Caco-2 (cell line): ENCODE measurements at places on chromosomes 11 and 22.

GRCh38 chr11:65317025-65317786, 2.5 kb downstream of the CDC42EP2 start:
- DNase-seq: no peak

GRCh38 chr11:18756889-18757288, 30.9 kb upstream of the IGSF22 start:
- no peak for DNase-seq

GRCh38 chr11:75276686-75277085, 36.1 kb downstream of the TPBGL start:
- no peak for DNase-seq

DNA sequence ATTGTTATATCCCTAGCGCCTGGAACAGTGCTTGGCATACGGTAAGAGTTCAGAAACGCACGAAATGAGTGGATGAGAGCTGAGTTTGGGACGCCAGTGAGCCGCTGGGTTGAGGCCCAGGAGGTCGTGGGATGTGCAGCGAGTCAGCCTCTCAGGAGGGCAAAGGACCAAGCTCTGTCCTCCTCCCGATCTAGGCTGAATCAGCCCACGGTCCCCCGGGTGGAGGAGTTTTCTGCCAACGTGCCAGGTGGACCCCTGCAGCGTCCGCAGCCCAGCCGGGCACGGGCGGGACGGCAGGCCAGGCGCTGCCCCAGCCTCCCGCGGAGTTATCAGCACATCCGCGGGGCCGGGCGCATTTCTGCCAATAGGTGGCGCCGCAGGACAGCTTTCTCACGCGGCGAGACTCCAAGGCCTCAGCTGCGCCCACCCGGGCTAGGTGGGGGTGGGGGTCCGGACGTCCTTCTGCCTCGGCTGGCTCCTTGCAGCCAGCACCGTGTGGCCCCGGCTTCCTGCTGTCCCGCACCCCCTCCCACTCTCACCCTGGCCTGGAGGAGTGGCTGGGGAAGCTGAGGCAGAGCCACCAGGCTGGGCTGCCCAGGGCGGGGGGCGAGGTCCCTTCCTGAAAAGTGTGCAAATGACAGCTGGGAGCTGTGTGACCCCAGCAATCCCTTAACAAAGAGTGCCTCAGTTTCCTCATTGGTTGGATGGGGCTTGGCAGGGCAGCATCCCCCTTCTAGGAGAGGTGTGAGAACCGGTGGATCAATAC, 2.2 kb upstream of the RPS19BP1 start:
- peak; percentile 89 for DNase-seq

- peak; percentile 47 for DNase-seq
These were observed 18.4 kb upstream of the CABP7 start for GRCh38 chr22:29701155-29701999.

DNA sequence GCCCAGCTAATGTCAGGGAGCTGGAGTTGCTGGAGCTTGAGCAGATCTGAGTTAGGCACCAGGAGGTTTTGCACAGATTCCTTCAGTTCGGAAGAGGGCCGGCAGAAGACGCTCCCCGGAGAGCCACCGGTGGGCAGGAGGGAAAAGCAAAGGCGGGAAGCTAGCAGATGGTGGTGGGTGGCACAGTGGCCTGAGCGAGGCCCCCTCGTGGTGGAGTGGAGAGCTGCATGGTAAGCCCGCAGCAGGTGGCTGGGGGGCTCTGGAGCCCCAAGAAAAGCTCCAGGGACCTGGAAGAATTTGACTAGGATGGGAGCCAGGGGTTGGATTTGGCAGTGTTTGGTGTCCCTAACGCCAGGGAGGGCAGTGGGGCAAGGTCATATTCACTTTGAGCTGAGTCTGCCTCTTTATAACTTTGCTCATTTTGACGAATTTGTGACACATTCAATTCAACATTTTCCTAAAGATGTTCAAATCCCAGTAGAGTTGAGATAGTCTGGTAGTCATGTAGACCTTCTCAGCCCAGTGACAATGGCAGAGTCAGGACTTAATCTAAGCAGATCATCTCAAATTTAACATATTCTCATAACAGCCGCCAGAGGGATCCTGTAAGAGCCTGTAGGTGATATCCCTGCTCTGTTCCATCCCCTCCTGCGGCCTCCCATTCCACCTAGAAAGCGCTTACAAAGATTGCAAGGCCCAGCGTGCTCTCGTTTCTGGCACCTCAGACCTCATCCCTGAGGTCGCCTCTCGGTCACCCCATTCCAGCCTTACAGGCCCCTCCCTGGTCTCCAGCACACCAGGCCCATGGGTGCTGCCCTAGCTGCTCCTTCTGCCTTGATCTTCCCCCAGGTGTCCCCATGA, 57.9 kb downstream of the TRIM29 start:
- no peak for DNase-seq

DNA sequence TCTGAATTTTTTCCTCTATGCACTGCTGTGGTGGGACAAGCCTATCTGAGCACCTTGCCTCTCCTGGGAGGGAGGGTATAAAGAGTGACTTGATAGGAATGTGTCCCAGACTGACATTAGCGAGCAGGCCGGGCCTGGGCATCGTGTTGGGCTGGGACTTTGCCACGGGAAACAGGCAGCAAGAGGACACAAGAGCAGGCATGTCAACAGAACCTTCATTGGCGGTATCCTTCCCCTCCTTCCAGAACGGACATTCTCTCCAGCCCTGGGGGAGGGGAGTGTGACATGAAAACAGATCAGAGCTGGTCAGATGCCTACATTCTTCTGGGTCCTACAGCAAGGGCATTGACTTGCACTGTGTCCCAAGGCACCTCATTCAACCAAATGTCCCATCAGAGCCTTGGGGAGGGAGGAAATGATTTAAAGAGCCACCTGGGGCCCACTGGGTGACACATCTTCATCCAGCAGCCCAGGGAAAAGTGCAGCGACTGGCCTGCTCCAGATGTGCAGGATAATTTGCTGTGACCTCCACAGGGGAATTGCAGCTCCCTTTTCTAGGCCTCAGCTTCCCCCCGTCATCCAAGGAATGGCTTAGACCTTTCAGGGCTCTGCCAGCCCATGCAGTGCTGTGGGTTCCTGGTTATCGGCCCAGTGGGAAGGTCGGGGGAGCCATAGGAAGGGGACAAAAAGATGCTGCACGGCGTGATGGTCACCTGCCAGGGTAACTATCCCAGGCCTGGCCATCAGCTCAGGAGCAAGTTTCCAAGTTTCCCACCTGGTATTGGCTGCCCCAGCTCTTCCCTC, 21.8 kb upstream of the UVRAG start:
- DNase-seq: no peak

DNA sequence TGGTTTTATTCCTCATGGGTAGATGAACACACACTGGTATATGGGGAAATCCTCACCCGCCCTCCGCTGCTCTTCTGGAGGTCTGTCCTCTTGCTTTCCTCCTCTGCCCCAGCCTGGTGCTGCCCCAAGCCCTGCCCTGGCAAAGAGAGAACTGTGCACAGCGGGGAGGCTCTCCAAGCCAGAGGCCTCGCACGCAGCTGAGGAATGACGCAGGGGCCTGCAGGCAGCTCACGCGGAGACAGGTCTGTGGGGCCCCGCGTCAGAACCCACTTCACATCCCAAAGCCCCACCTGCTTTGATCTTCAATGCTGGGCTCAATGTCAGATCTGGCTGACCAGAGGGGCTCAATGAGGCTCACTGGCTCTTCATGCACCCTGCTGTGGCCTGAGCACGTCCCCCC, 10.0 kb downstream of the GATD1 start:
- no peak for DNase-seq

DNA sequence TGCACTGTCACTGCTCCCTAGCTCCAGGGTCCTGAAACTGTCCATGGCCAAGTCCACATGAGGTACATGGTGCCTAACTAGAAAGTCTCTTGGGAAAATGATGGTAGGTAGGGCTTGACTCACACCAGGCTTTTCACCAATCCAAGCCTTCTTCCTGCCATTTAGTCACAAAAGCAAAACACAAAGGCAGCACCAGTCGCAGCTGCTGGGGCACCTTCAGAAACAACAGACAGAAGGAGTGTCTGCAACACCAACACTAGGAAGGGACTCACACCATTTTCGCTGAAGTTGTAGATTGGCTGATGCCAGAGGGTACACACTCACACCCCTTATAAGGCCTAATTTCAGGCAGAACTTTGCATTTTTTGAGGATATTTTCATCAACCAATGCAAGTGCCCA, 55.7 kb downstream of the SYTL2 start:
- DNase-seq: no peak

GRCh38 chr11:118715245-118715831, 35.9 kb upstream of the TREH start:
- peak; percentile 57 for DNase-seq
